ENCODE measurements at places on chromosomes 7 and 10.

DNA sequence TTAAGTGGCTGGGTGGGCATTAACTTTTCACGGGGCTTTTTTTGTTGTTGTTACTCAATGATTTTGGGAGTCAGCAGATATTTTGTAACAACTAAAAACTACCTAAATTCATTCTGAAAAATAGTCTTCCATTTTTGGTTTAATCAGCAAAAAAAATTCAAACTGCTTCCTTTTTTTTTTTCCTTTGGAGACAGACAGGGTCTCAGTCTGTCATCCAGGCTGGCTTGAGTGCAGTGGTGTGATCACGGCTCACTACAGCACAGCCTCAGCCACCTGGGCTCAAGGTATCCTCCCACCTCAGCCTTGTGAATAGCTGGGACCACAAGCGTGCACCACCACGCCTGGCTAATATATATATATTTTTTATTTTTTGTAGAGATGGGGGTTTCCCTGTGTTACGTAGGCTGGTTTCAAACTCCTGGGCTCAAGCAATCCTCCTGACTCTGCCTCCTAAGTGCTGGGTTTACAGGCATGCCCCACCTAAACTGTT lies 36.5 kb downstream of the SKIDA1 start:
- no peak for DNase-seq

DNA sequence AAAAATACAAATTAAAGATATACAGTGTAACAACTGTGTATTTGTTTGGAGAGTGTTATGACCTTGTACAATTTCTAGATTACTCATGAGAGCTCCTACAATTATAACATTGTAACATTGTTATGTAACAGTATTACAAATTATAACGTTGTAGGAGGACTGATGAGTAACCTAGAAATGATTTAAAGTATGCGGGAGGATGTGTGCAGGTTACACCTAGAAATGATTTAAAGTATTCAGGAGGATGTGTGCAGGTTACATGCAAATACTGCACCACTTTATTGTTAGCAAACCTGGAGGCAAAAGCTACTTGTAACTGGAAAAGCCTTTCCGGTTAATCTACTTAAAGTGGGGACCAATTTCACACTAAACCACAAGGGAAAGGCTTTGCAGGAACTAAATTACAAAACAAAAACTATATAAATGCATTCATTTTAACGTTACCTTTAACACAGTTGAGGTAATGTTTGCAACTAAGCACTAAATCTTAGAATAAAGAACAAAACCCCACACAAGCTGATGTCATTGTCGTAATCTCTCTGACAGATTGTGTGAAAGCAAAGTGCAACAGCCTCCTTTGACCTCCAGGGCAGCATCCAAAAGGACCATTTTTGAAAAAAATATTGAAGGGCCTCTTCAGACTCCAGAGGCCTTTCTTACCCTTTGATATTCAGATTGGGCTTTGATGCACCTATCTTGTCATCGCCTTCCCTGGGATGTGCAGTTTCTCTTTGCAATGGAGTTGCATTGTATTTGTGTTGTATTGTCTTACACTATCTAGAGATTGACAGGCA lies 522.1 kb upstream of the FOXK1 start:
- DNase-seq, result no peak

GRCh38 chr7:28544453-28545117 lies 132.3 kb downstream of the CREB5 start:
- DNase-seq, result no peak

DNA sequence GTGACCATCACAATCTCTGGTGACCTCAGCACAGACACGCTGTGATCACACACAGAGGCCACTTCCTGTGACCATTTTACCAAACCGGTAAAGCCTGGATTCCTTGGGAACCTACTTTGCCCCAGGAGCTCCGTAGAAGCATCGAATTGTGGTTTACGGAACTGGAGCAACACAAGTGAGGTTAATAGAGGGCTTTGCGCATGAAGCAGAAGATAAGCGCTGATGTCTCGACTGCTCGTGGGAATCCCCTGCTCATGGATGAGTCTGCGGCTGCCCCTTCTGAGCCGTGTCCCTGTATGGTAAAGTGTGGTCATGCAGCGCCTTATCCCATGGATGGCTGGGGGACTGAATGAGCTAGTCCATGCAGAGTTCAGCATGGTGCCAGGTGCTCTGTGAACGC lies 53.6 kb downstream of the VIPR2 start:
- DNase-seq, result no peak
